ENCODE measurements at places on chromosomes 16 and 17.

GRCh38 chr17:81612172-81612970 lies 24.5 kb downstream of the NPLOC4 start:
- DNase-seq, result no peak

GRCh38 chr16:4783951-4784336 lies 4.2 kb downstream of the SEPTIN12 start:
- no peak for DNase-seq

GRCh38 chr17:77182205-77183172 lies 41.7 kb downstream of the SEC14L1 start:
- DNase-seq, result no peak

DNA sequence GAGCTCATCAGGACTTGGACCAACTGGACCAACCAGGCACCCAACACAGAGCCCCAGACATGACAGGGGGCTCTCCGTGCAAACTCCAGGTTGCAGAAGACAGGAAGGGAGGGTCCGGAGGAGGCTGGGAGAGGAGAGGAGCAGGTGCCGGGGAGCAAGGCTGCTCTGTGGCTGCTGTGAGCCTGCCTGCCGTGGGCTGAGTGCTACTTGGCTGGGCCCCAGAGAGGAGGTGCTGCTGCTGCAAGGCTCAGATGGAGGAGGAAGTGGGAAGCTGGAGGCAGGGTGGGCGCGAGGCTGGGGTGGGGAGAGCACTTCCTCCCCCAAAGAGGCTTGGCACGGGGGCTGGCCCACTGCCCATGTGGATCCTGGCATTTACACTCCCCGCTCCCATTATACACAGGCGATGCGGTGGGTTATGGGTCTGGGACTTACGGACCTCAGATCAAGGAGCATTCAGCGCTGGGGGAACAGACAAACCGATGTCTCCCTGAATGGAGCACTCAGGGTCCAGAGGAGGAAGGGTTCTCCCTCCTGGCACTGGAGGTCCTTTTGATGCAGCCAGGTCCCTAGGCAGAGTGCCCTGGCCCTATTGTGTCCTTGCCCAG lies 15.9 kb downstream of the EPOP start:
- DNase-seq, result no peak

- DNase-seq, result no peak
These were observed 86.6 kb downstream of the PLXDC1 start for GRCh38 chr17:39064819-39065218.

DNA sequence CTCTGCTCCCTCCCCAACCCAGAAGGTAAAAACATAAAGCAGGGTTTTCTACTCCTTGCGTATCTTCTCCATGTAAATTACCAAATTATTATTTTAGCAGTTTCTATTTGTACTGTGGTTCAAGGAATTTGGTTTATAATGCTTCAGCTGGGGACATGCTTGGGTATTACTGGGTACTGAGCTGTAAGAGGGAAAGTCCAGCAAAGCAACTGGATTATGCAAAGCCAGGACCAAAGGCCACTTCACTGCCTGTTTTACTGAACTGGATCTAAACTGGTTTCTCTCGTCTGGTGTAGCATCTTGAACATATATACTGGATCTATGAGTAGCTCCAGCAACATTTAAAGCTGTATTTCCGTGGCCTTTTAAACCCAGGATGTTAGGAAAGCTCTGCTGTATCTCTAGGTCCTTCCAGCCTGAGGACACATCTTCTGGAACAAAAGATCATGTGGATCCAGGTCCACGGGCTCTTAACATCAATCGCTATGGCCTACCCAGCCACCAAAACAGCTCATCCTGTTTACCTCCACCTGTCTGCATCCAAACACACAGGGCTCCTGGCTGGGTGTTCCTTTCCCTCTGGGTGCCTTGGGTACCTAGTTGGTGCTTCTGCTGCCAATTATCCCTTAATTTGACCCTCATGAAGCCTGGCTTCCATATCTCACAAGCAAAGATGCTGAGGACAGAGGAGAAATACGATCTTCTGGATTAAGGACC lies 7.2 kb downstream of the PMP22 start:
- no peak for DNase-seq

DNA sequence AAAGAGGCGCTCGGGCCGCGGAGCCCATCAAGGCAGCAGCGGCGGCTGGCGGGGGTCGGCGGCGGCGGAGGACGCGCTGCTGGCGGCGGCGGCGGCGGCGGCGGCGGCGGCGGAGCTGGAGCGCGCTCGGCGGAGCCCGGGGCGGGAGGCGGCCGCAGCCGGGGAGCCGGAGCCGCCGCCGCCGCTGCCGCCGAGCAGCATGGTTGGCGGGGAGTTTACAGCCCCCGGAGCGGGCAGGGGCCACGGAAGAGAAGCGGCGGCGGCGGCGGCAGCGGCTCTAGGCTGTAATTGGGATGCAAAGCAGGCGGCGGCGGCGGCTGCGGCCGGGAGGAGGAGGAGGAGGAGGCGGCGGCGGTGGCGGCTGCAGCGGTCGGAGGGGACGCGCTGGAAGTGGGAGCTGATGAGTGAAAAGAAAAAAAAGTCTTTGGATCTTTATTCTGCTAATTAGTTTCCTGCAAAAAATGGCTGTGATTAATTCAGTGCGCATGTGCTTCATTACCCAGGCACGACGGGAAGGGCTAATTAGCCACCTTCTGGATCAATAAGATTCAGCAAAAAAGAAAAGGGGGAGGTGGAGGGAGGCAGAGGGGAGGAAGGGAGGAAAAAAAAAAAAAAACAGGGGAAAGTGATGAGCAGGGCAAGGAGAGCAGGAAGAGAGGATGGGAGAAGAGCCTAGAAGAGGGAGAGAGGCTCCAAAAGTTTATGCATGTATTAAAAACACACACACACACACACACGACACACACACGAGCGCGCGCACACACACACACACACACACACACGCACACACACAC lies 10.9 kb upstream of the ZFHX3 start:
- DNase-seq, result peak; percentile 90

GRCh38 chr16:63617990-63618763 lies 1503.7 kb downstream of the CDH11 start:
- DNase-seq, result no peak

GRCh38 chr17:69884846-69885245 lies 190.2 kb upstream of the KCNJ16 start:
- no peak for DNase-seq

DNA sequence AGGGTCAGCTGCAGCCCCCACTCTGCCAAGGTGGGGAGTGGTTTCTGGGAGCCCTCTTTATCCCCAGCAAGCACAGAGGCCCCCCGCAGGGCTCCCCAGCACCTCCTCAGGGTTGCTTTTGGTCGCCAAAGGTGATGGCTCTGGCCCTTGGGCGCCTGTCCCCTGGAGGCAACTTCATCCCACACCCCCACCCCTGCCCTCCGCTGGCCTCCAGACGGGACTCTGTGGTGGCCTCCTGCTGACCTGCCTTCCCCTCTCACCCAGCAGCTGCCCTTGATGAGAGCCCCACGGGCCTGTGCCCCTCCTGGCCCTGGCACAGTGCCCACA lies 7.8 kb upstream of the RHOT2 start:
- no peak for DNase-seq

DNA sequence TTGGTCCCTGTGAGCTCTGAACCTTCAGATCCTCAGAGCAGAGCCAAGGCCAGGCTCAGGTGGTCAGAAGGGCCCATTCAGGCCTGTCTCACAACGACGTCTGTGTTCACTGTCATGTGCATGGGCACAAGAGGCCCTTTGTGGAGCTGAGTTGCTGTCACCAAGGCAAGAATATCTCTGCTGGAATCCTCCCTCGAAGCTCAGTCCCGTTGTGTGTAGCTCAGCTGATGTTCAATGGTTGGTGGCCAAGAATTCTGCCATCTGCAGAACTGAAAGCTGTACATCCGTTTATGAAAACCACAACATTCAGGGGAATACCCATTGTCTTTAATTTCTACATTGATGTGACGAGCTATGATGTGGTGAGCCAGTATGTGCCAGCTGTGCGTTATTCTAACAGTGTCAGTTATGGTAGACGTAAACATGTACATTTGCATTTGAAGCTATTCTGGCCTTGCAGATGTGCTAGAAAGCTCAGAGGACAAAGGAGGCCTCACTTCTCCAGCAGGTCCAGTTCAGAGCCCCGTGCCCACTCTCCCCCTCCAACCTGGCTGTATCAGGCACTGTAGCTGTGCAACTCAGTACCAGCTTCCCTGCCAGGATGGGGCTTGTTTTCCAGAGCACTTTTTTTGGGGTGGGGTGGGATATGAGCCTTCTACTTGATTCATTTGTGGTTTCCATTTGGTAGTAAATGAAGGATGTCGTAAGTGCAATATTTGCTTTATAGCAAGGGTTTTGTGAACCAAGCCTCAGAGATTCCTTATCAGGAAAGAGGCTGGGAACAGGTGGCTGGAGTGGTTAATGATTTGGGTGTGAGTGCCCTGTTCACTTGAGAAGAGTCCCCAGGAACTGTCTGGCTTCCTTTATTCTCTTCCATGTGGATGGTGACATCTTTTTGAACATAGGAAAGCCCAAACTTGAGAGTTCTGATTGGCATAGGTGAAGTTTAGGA lies 56.1 kb downstream of the B9D1 start:
- DNase-seq, result no peak

Data from NCI-H2171 treated with DMSO at 0.1 percent for 48 hours (cell line).